ENCODE measurements at places on chromosomes 1 and 21.

DNA sequence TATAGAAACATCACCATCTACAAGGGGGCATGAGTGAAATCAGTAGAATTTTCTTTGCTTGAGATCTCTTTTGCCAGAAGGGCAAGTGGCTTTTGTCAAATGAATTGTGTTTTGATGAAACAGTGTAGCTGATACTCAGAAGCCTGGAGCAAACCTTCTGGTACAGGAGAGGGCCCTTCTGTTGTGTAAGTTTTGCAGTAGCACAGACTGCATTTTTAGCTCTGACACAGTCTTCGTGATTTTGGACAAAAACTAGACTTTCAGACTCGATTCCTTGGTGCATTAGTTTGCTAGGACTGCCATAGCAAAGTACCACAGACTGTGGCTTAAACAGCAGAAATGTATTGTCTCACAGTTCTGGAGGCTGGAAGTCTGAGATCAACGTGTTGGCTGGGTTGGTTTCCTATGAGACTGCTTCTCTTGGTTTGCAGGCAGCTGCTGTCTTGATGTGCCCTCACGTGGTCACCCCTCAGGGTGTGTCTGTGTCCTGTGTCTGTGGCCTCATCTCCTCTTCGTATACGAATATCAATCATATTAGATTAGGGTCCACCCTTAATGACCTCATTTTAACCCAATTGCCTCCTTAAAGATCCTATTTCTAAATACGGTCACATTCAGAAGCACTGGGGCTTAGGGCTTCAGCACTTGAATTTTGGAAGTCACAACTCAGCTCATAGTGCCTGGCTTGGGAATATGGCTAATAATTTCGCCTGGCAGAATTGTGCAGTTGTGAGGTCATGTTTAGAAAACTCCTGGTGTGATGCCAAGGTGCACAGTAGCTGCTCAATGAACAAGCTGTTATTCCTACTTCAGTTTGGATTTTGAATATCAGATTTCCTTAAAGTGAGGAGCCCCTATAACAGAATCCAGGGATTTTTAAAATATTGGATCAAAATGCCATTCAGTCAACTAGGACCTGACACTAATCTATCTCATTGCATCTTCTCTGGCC lies 21.2 kb upstream of the DISC1 start:
- no peak for DNase-seq

- no peak for DNase-seq
These were observed 4.6 kb downstream of the HJV start for GRCh38 chr1:146016891-146017290.

DNA sequence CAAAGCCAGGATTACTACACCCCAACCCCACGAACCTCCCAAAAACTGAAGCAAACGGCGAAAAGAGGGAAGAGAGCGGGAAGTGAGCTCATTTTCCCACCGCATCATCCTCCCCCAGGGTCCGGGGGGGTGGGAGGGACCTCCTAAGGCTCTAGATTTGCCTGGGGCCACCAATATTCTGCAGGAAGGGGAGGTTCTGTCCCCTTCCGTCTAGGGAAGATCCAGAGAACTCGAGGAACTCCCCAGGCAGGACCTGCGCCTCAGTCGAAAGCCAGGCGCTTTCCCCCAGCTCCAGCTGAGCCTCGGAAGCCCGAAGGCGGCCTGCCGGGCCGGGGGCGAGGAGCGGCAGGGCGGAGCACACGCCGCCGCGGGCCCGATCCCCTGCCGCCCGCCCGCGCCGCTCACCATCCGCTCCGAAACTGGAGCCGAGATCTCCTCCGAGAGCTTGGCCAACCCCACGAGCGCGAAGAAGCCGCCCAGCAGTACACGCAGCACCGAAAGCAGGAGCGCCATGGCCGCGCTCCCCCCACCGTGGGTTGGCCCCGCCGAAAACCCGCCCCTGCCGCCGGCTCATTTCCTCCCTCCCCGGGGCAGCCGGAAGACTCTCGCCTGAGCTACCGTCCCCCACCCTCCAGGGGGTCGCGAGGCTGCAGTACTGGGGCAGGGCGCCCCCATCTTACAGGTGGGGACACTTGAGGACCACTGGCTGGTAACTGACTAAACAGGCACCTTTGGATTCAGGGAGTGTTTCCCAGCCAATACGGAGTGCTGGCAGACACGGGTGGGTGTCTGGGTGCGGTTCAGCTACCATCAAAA lies at the start of gene TMEM35B:
TMEM35B (minus strand) TSS at position 555 of the 816 bp plus-strand sequence; CDS start at position 513, 42 bp downstream.
- DNase-seq, result no peak

GRCh38 chr1:145918992-145919939 lies 749 bp upstream of the PEX11B start:
- no peak for DNase-seq

- DNase-seq, result no peak
These were observed 44.5 kb downstream of the LRRC38 start for GRCh38 chr1:13469343-13469742.

GRCh38 chr1:80064524-80064923 lies 1058.0 kb upstream of the ADGRL4 start:
- no peak for DNase-seq

DNA sequence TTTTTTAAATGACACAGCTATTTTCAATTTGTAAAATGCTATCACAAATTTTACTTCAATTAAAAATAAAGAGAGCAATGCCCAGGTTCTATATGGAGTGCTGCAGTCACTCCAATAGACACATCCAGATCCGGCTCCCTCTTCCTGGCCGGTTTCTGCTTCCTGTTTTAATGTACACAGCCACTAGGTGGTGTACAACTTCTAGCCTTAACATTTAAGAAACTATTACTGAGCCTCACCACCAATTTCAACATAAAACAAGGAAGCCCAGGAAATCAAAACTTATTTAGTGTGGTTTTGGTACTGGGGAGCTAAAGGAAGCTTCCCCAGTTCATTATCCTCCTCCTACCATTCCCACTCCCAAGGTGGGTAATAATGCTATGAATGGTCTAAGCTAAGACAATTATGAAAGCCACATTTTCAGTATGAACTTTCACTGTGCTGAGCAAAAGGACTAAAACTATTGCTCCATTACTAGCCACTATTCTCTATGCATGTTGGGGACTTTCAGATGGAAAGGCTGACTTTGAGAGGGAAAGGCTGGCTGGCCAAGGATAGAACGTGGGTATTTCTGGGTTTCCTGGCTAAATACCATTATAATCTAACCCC lies 25.5 kb upstream of the MTMR11 start:
- peak; percentile 38 for DNase-seq

- no peak for DNase-seq
These were observed 4.2 kb downstream of the TFAP2E start for GRCh38 chr1:35577071-35577998.

DNA sequence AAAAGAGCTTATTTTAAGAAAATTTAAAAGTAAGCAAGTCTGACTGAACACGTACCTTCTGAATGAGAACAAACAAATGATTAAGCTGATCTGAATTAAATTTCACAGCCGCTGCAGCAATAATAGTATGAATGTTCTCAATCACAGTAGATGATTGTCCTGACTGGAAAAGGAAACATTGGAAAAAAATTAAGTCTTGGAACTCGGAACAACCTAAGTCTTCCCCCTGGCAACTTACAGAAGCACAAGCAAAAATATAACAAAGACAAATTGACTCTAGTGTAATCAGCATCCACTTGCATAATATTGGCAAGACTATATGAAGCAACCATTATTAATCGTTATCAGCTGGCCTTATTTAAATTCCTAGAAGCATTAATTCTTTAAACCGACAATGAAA lies 60.5 kb downstream of the USP24 start:
- DNase-seq, result no peak

DNA sequence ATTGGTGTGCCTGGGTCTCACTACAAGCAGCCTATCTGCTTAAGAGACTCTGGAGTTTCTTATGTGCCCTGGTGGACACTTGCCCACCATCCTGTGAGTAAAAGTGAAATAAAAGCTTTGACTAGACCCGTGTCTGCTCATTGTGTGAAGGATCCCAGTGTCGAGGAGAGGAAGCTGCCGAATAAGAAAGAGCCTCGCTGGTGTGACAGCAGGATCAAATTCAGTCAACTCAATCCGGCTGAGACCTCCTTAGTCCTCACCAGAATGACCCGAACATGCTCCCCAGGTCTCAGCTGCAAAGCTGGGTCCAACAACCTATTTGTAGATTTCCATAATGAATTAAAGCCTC lies 14.8 kb downstream of the CD2 start:
- no peak for DNase-seq

- no peak for DNase-seq
These were observed 10.4 kb downstream of the PTGFR start for GRCh38 chr1:78501203-78501602.

GRCh38 chr1:45958317-45958716 lies 154.9 kb downstream of the MAST2 start:
- DNase-seq, result no peak

DNA sequence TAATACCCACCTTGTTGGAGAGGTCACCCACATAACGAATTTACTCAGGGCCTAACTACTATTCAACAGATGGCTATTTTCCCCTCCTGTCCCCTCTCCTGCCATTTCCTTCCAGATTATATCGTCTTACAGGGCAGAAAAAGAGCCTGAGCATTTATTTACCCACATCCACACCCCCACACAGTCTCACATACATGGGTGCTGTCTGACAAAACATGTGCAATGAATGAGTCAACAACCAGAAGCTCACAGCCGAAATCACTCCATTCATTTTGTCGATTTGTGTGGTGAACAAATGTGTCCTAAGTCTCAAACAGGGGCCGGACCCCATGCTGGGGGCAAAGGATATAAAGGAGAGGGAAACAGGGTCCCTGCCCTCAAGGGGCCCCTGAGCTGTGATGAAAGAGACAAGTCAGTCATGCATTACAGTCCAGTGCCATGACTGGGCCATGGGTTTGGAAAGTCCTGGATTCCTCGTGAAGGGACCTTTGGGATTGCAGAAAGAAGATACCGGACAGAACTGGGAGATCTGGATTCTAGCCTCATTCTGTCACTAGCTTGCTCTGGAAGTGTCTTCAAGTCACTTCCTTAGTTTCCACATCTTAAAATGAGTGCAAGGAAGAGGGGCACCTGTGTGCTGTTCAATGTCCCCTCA lies 16.4 kb upstream of the ZNF683 start:
- DNase-seq, result no peak

DNA sequence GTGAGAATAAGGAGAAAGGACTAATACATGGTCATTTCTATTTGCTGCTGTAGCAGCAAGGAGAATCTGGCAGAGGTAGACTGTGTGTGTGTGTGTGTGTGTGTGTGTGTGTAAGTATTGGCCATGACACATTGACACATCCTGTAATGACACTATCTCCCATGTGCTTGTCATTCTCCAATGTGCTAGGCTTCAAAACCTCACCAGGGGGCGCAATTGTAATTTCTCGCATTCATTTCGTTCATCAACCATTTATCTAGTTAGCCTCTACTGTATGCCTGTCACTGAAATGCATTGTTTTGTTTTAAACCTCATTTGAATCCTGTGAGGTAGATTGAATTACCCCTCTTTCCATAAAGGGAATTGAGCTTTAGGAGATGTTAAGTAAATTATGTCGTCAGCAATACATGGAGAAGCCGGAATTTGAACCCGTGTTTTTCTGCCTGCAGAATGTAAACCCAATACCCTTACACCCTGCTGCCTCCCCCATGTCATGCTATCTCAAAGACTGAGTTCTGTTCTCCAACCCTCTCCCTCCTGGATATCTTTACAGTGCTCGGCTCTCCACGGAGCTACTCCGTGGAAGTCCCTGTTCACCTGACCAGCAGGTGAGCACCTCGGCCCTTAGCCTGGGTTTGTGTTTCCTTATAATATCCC lies 100.8 kb downstream of the UCK2 start:
- peak; percentile 2 for DNase-seq

DNA sequence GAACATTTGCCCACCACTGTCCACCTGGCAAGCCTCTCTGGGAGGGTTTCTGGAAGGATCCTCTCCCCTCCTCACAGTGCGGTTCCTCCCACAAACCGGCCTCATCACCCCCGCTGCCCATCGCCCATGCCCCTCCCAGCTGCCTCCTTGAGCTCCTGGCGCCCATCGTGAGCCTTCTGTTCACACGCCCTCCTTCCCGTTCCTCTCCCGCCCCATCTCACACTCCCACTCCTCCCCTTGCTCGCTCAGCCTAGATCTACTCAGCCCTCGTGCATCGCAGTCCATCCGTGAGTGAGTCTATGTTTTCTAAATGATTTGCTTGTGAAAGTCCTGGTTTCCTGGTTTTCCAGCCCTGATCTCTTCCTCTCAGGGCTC lies 119.1 kb upstream of the C1orf174 start:
- no peak for DNase-seq

DNA sequence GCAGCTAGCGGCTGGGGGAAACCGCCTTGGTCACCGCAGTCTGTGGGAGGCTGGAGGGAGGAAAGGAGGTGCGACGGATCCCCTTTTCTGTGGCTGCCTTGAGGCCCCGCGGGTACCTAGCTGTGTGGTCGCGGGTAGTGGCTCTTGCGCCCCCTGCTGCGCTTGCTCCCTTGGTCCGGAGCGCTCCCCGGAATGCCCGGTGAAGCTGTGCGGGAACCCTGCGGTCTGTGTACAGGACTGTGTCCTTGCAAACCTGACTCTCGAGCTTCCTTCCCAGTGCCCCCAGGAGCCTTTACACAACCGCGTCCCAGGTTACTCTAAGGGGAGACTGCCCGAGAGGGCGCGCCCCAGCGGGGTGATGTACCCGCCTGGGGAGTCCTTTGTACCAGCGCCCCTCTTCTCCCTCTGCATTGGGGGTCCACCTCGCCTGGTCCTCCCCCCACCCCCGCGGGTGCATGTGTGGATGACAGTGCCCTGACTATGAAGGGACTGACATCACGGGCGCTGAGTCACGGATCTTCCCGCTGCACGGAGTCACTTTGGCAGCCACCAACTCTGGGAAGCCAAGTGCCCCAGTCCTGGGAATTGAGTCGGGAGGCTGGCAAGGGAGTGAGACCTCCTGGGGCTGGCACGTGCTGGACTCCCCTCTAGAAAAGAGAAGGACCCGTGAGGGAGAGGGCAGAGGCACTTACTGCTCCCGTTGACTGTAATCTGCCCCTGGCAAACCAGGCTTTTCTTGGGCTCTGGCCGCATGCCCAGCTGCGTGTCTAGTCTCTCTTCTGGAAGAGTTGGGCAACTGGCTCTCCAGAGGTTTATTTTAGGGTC lies 816 bp downstream of the IL6R start:
- DNase-seq, result peak; percentile 67

DNA sequence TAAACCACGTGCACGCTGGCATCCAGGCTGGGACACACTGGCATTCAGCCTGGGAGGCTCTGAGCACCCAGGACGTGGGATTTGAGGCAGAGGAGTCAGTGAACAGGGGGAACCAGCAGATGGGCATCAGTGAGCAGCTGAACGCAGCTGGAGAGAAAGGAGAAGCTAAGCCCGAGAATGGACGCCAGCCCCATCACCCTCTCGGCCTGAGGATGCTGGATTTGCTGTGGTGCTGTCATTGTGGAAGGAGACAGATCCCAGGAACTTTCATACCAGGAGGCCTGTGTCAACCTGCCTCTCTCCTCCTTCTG lies 132.8 kb downstream of the PGBD5 start:
- no peak for DNase-seq
